Activated T-cell treated with anti-CD3 and anti-CD28 coated beads for 24 hours (primary cell): ENCODE measurements at places on chromosomes 6 and 20.

GRCh38 chr20:16621435-16622141 lies 48.3 kb upstream of the KIF16B start:
- DNase-seq: no peak

GRCh38 chr6:117840541-117840983 lies 66.5 kb upstream of the SLC35F1 start:
- no peak for DNase-seq

- no peak for DNase-seq
Measured at GRCh38 chr6:37630281-37630799, 67.3 kb downstream of the MDGA1 start.

DNA sequence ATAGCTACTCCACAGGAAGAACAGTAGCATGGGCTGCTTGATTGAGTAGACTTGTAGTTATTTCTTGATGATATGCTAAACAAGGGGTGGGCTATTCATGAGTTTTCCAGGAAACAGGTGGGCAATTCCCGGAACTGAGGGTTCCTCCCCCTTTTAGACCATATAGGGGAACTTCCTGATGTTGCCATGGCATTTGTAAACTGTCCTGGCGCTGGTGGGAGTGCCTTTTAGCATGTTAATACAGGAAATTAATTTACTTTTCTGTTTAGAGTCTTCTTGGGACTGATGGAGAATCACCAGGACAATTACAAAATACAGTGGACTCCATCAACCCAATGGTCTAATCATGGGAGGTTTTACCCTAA lies 22.7 kb downstream of the CYP24A1 start:
- DNase-seq: no peak

GRCh38 chr20:44714701-44715498 lies at the start of gene CCN5:
CCN5 (plus strand) TSS chr20:44715369; CDS start chr20:44715391, 22 bp downstream.
- DNase-seq: no peak

- no peak for DNase-seq
Measured at GRCh38 chr20:11120431-11120830, 446.6 kb upstream of the JAG1 start.

- peak; percentile 49 for DNase-seq
Measured at GRCh38 chr20:2986466-2986865, 57.0 kb upstream of the GNRH2 start.

DNA sequence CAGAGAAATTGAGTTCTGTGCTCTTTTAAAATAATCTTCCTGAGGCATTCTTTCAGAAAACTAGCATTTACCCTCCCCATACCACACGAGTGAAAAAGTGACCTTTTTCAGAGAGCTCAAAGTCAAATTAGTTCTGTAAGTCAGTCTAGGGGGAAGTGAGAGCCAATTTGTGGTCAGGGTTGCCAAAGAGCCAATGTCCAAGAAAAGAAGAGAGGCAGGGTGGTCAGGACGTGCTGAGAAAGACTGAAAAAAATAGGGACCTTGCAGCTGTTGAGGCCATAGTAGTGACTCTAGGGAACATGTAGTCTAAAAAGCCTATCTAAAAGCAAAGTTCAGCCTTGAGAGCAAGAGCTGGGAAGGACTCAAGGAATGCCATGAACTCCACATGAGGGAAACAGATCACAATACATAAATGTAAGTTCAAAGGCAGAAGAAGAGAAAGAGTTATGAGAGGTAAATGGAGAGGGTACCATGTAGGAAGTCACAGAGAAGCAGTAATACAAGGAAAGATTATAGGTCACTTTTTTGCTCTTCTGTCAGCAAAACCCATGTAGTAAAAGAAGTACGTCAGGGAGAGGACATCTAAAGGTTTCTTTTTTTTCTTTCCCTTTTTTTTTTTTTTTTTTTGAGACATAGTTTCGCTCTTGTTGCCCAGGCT lies 565.1 kb upstream of the FLRT3 start:
- DNase-seq: no peak

DNA sequence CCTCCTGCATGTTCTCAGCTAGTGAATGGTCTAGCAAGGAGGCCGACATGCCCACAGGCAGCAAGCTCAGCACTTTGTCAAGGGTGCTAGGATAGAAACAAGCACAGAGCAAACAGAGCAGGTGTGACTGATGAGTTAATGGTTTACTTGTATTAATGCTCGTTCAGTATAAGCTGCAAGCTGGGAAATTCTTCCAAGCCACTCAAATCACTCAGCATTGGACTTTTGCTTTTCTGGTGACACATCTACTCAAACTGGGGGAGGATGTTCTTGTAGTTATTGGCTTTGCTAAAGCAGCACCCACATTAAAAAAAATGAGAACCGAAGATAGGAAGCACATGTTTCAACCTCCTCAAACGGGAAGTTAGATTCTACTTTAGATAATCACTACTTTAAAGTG lies 43.1 kb upstream of the NEDD9 start:
- DNase-seq: no peak

GRCh38 chr6:14917109-14917910 lies 328.6 kb upstream of the JARID2 start:
- no peak for DNase-seq

DNA sequence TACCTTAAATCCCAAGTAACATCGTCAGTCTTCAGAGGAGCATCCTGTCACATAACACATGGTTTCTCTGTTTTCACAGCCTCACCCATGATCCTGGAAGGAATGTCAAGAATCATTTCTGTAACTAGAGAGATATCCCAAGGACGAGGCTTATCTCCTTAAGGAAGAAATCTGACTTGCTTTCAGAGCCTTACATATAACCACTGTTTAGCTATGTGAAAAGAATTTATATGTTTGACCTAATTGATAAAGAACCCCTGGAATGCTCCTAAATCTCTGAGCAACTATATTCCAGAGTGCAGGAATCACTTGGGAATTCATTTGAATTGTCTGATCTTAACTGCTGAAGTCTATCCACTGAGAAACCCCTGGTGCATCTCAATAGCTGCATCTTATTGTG lies 243.1 kb downstream of the ALDH8A1 start:
- DNase-seq: no peak

DNA sequence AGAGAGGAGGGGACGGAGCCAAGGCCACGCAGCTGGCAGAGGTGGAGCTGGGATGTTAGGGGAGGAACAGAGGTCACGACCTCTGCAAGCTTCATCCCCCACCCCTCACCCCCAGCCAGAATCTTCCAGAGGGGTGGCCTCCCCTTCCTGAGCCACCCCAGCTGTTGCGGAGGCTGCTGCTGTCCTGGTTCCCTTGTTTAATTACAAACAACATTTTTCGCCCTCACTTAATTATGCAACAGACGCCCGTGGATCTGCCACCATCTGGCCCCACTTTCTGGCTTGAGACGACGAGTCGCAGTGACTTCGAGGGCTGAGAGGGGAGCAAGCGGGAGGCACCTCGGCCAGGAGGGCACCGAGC lies 153.7 kb upstream of the PTPN1 start:
- no peak for DNase-seq

DNA sequence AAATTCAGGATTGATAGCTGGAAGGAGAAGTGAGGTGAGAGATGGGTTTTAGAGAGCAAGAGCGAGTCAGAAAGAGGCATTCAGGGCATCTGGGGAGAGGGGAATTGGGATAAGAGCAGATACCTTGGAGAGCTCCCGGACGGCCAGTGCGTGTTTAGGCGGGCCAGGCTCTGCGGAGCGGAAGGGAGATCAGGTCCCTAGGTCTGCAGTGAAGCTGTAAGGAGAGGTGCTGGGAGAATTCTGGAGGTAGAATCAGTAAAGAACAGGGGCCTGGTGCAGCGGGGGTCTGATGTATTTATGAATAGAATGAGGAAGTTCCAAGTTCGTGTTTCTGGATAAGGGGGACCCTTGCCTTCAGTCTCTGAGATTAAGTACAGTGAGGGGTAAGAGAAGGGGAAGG lies 47.4 kb upstream of the FAM83D start:
- no peak for DNase-seq

DNA sequence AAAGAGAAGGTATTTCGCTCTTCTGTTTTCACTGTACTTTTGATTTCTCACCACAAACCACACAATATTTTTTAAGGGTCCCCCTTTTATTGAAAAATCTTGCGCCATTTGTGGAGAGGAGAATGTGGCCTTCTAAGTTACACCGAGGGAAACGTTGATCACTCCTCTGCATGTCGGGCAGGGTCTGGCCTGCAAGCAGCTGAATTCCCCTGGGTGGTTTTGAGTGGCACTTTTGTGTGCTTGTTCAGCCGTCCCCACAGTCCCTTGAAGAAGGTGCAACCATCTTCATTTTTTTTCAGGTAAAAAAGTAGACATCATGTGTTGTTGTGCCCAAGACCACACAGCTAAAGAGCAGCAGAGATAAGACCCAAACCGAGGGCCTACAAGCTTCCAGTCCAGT lies 6.1 kb downstream of the GPR31 start:
- DNase-seq: no peak

- DNase-seq: no peak
Measured at GRCh38 chr20:44324343-44324742, 12.5 kb upstream of the R3HDML start.

DNA sequence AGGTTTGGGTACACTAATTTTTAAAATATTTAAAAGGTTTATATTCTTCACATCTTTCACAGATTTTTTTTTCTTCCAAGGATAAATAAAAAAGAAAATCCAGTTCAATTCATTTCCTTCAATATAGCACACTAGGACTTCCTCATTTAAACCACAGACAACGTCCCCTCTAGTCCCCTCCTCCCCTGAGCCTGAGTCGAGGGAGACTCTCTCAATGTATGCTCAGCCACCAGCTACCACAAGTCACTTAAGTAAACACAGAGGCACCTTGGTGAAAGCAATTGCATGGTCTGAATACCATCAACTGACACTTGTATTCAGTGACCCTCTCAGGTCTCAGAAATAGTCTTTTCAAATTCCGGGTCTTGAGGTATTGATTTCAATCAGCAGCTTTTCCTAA lies 88.6 kb downstream of the SIM1 start:
- no peak for DNase-seq

GRCh38 chr6:24574809-24575208 lies 71.2 kb downstream of the KIAA0319 start:
- no peak for DNase-seq

- no peak for DNase-seq
Measured at GRCh38 chr6:148596891-148597455, 149.9 kb upstream of the UST start.

GRCh38 chr6:93293460-93293859 lies 125.9 kb downstream of the EPHA7 start:
- no peak for DNase-seq

DNA sequence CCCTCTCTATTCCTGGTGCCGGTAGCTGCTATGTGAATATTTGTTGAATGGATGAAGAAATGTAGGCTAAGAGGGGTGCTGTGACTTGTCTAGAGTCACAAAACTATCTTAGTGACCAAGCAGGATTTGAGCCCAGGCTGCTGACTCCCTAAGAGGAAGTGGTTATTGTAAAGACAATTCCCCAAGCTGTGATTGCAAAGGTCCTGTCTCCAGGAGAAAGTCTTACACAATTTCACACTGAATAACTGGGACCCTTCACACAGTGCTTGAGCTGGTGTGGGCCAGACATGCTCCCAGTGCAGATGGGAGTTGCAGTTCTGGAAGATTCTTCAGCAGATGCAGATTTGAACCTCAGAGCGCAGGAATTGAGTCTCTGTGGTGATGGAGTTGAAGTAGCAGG lies 38.1 kb downstream of the IYD start:
- no peak for DNase-seq

GRCh38 chr6:36347621-36348020 lies 10.9 kb upstream of the BNIP5 start:
- no peak for DNase-seq

DNA sequence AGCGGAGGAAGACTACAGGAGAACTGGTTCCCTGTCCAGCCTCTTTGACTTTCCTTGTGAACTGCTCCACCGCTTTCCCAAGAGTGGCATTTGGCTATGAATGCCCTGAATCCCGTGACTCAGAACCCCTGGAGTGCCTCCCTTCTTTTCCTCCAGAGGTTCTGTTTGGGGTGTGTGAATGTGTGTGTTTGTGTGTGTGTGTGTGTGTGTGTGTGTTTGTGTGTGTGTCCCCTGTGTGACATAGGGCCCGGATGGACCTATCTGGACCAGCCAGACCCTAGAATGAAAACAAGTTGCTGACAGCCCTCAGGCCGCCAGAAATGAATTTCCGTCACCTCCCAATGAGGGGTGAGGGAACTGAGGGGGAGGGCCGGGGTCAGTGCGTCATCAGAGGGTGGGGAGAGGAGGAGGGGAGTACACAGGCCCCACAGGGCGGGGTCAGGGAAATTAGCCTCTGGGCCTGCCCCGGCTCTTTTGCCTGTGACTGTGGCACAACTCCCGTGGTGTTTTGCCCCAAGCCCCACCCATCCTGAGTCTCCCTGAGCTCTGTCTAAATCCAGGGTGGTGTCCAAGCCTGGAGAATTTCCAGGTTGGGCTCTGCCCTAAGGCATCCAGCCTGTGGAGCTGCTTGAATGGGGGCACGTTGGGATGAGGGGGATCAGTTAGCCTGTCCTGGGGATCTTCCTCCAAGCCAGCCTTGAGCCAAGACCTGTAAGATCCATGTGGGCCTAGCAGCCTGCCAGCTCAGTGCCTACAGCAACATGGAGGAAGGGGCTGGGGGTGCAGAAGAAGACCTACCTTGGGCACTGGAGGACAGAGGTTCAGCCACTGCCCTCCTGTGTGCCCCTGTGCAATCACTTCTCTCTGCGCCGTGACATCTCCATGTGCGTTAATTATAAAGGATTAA lies 15.2 kb upstream of the MRPS18A start:
- no peak for DNase-seq

DNA sequence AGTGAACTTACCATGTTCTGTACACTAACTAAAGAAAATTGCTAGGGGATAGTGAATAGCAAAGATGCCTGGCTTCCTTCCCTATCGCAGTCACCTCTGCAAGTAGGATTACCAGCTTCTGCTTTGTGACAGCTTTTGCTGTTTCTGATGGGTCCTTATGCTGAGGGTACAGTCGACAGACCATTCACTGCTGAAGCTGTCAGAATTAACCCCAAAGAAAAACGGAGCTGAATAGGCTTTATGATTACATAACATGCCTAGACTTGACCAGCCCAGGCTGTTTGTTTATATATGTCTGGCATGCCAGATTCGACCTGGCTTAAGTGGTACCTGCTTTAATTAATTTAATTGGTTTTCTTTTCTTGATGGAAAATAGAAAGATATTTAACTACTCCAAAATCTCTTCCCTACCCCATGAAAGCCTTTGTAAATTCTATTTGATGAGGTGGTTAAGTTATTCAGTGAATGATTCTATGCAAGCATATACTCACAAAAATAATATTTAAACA lies 21.7 kb upstream of the PRELID3B start:
- DNase-seq: no peak

GRCh38 chr6:128531696-128532095 lies 11.3 kb upstream of the PTPRK start:
- DNase-seq: no peak

- DNase-seq: no peak
Measured at GRCh38 chr20:822651-823573, 10.6 kb upstream of the FAM110A start.

DNA sequence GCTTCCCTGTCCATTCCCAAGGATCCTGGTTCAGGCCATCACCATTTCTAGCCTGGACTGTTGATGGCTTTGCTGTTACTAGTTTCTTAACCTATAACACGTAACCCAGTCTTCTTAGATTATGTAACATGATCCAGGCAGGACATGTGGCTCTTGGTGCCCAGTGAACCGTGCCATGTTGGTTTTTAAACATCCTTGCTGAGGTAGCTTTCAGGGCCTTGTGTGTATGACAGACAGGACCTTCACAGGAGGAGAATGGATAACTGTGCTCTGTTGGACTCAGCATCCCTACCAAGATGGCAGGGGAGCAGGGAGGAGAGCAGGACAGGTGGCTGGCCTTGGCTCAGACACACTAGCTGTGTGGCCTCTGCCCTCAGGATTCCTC lies 46.8 kb downstream of the PANK2 start:
- DNase-seq: no peak
